Adrenal gland (tissue), 19 donors: ENCODE measurements at places on chromosomes 12 and 14. TPM values are rescaled to one million over a fixed set of nuclear protein-coding genes. Genes with fewer than 3 reads are reported as not detected.

The NOVA1 gene
- polyA plus RNA-seq = 5.7 TPM

The BEGAIN gene
- polyA plus RNA-seq = 2.5 TPM

The CACNB3 gene
- 11.3 TPM for polyA plus RNA-seq

The OTX2 gene
- polyA plus RNA-seq = not detected

The LRRC10 gene
- not detected for polyA plus RNA-seq

- H3K27ac ChIP-seq = peak within 1 kb of the TSS; percentile 88
- H3K27me3 ChIP-seq = no peaks in the 10 kb centered on the region
- peaks cover 4% of the 10 kb centered on the region for H3K4me1 ChIP-seq
- no peaks in the 10 kb centered on the region for H3K36me3 ChIP-seq
Measured at GRCh38 chr12:89525824-89526770, at the start of gene POC1B. Gene POC1B, minus strand, starts transcription at chr12:89526047. Its CDS starts 152 bp downstream, at chr12:89525895.

- H3K4me1 ChIP-seq = no peaks in the 10 kb centered on the region
- no peak overlapping the region for H3K4me3 ChIP-seq
- DNase-seq = no peak
- no peaks in the 10 kb centered on the region for H3K36me3 ChIP-seq
- no peak overlapping the region for H3K27ac ChIP-seq
Measured at GRCh38 chr14:56797003-56797568, 13.2 kb downstream of the OTX2 start.

DNA sequence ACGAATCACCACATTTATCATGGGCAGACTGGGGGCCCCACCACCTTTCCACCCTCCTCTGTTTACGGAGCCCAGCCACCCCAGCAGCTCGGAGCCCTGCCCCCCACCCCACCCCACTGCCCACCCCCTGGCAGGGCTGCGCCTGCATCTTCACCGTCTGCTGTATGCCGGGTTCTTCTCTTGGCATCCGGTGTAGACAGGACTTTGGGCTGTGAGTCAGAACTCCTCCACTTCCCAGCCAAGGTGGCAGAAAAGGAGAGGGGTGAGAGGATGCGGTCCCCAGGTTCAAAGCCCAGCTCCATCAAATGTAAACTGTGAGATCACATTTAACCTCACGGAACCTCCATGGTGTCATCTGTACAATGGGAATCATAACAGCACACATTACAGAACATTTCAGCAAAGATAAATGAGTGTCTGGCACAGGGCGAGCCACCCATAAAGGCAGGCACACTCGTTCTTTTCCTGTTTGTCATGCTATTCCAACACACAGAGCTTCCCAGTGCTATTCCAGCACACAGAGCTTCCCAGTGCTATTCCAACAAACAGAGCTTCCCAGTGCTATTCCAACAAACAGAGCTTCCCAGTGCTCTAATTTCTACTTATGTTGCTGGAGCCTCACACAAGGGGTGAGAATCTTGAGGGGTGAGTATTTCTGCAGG is 292.7 kb upstream of the RTL1 start:
- no peaks in the 10 kb centered on the region for H3K27me3 ChIP-seq
- no peaks in the 10 kb centered on the region for H3K4me1 ChIP-seq
- H3K36me3 ChIP-seq = no peaks in the 10 kb centered on the region
- no peak for DNase-seq

GRCh38 chr12:55707841-55708694 is at the start of gene ITGA7:
Gene ITGA7, minus strand, starts transcription at chr12:55707904. Its CDS starts 222 bp downstream, at chr12:55707682.
- peak; percentile 50 for DNase-seq
- H3K27ac ChIP-seq = no peak within 1 kb of the TSS
- H3K27me3 ChIP-seq = no peaks in the 10 kb centered on the region

- no peaks in the 10 kb centered on the region for H3K4me1 ChIP-seq
- H3K4me3 ChIP-seq = no peak overlapping the region
- no peak overlapping the region for H3K27ac ChIP-seq
- no peaks in the 10 kb centered on the region for H3K27me3 ChIP-seq
Measured at GRCh38 chr14:49959822-49960408, 67.0 kb downstream of the ARF6 start.

DNA sequence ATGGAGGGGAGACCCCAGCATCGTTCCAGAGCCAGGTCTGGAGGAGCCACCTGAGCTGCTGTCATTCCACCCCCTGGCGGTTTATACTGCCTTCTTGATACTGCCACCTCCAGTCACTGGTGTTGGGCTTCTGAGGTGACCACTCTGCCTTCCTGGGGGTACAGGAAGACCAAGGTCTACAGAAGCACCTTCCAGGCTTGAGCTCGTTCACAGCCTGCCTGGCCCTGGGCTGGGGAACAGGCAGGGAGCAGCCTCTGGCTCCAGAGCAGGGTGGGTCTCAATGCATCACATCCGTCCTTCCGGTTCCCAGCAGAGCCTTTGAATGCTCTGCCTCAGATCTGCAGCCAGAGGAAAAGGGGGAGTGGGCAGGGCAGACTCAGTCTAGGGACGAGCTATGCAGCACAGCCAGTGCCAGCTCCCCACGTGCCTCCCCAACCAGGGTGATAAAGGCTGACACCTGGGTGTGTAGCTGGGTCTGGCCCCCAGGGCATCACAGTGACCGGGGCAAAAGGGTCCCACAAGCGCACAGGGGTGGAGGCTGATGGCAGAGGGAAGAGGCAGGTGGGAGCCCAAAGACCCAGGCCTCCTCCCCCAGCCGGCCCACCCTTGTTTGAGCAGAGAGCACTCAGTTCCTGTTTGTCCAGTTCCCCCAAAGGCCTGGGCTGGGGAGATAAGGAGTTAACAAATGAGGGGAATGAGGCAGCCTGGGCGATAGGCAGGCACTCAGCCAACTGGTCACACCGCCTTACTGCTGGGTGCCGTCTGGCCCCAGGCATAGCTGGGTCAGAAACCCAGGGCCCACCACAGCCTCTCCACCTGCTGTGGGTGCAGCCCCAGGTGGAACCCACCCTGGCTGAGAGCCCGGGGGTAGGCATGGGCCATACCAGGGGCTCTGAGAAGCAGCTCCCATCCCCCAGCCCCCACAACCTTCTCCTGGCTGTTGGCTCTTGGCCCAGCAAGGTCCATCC is 17.1 kb downstream of the DEGS2 start:
- H3K27me3 ChIP-seq = no peaks in the 10 kb centered on the region
- no peak overlapping the region for H3K4me3 ChIP-seq
- H3K4me1 ChIP-seq = no peaks in the 10 kb centered on the region
- peak overlapping the region; percentile 82 for H3K27ac ChIP-seq

DNA sequence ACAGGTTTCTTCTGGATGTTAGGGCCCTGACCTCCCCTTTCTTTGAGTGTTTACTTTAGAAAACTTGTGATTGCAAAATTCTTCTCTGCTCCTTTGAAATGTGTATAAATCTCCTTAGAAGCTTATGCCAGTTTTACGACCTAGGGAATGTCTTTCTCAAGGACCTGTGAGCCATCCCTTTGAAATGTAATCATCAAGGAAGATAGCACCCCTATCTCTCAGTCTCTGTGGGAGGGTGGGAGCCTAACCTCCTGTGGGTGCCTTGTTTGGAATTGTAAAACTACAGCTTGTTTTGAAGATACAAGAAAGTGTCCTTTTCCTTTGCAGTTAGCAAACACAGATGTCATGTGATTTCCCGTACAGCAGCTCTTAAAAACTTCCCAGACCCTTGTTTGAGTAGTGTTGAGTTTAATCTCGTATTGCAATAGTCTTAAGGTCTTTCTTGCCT is 3.3 kb downstream of the OR10AD1 start:
- DNase-seq = no peak
- H3K4me1 ChIP-seq = peaks cover 19% of the 10 kb centered on the region
- no peaks in the 10 kb centered on the region for H3K36me3 ChIP-seq

DNA sequence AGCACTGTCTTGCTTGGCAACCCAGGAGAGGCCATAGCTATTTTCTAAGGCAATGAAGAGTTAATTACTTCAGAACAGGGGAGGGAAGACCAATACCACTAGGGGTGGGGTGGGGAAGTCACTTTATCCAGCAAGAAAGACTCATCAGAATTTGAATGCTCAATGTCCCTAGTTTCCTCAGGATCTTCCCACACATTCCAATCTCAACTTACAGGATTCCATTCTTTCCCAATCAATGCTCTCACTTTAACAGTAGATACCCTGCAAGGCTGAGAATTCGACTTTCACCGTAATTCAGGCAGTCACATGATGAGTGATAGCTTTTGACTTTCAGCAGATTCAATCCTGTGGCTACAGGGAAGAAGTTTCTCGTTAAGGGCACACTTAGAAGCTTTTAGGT is 526.6 kb upstream of the SEL1L start:
- H3K4me3 ChIP-seq = no peak overlapping the region
- no peak for DNase-seq
- H3K27ac ChIP-seq = no peak overlapping the region
- H3K36me3 ChIP-seq = no peaks in the 10 kb centered on the region

DNA sequence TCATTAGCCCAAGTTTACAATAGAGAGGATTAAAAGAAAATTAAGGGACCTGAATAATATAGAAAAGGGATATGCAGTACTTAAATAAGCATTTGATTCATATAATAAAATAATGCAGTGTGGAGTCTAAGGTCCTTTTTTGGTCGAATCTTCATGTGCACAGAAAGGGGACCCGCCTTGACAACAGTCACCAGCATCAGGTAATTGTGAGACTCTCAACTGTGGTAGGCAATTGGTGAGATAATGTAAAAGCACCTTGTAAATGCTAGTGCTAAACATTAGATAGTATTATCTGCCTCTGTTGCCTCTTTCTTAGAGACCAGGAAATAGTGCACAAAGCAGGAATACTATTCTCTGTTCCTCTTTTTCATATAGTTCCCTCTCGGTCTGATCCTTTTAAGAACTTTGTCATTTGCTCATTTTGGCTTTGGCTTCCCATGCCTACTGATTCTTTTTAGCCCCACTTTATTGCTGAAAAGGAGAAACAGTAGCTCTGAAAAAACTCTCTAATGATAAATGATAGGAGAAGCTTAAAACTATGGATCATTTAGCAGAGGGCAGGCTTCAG is 17.5 kb downstream of the CHPT1 start:
- H3K27me3 ChIP-seq = no peaks in the 10 kb centered on the region
- H3K4me3 ChIP-seq = no peak overlapping the region
- H3K27ac ChIP-seq = no peak overlapping the region
- peaks cover 13% of the 10 kb centered on the region for H3K4me1 ChIP-seq
- no peaks in the 10 kb centered on the region for H3K36me3 ChIP-seq

DNA sequence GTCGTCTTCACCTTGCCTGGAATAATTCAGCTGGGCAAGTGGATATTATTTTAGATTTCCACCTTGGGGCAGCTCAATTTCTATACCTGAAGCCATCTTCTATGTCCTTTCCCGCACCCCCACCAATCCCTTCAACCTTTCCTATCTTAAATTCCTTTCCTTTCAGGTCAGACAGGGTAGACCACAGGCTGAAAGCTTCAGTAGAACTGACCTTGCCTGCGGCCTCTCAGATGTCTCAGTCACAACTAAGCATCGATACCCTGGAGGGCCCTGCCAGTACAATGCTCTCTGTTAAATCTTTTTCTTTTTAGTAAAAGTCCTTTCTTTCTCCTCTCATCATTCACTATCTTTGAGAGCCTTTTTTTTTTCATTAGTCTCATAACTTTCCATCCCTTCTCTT is 38.9 kb downstream of the SLC2A14 start:
- H3K36me3 ChIP-seq = no peaks in the 10 kb centered on the region
- no peaks in the 10 kb centered on the region for H3K4me1 ChIP-seq
- H3K4me3 ChIP-seq = no peak overlapping the region
- no peaks in the 10 kb centered on the region for H3K27me3 ChIP-seq

- no peaks in the 10 kb centered on the region for H3K27me3 ChIP-seq
- no peak overlapping the region for H3K27ac ChIP-seq
- peaks cover 6% of the 10 kb centered on the region for H3K36me3 ChIP-seq
- H3K4me1 ChIP-seq = peaks cover 15% of the 10 kb centered on the region
- no peak for DNase-seq
- H3K4me3 ChIP-seq = no peak overlapping the region
Measured at GRCh38 chr14:21382095-21382494, 1.7 kb downstream of the SUPT16H start.

DNA sequence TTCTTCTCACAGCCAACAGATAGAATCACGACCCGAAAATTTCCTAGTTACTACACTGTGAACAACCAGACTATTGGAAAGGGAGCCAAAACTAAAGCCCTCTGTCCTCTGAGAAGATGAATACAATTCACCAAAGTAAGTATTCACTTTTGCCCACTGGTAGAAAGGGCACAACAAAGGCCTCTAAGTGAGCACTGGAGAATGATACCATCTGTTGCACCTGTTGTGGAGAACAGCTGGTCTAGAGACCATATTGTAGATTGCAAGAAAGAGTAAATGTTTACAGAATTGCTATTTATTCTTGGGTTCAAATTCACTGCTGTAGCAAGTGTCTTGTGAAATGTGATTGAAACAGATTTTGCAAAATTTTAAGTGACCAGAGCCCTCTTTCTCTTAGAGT is 46.9 kb upstream of the ANO6 start:
- H3K4me3 ChIP-seq = no peak overlapping the region
- no peak overlapping the region for H3K27ac ChIP-seq
- H3K4me1 ChIP-seq = no peaks in the 10 kb centered on the region
- H3K36me3 ChIP-seq = no peaks in the 10 kb centered on the region

DNA sequence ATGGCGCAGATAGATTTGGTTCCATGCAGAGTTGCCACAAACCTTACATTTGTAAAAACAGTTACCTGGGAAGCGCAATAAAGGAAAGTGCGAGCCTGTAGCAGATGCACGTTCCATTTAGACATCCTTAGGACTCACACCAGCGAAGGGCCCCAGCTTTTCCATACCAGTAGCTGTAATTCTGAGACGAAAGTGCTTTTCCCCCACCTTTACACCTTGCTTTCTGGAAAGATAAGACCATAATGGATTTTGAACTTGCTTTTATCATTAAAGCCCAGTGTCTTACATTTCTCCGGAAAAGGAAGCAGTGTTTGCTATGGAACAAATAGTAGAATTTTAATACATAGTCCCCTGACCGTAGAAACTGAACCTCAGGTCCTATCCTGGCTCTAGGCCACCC is 616 bp upstream of the CCDC77 start:
- peak overlapping the region; percentile 69 for H3K4me3 ChIP-seq
- no peak for DNase-seq

DNA sequence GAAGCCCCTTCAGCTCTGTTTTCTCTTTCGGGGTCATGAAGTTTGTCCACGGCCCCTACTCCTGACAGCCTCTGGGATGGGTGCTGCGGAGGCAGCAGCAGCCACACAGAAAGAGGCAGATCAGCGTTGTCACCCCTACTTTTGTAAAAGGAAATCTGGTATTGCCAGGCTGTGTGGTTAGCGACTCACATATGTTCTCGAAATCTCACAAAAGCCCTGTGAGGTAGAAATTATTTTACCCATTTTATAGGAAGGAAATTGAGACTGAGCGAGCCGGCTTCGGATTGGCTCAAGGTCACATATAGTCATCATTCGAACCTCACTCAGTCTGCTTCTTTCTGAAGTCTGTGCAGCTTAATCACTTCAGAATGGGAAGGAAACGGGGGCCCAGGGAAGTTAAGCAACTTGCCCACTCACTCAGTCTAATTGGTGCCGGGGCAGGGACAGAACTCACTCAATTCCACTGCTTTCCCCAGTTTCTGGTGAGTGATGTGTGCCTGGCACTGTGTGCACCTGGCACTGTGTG is 1.1 kb upstream of the CKAP4 start:
- H3K27me3 ChIP-seq = no peaks in the 10 kb centered on the region
- H3K27ac ChIP-seq = peak overlapping the region; percentile 97
- H3K4me1 ChIP-seq = peaks cover 49% of the 10 kb centered on the region
- peak overlapping the region; percentile 0 for H3K4me3 ChIP-seq
- peak; percentile 37 for DNase-seq
